Colonic mucosa (tissue), 4 donors: ENCODE measurements at places on chromosomes 6 and 20. TPM values are rescaled to one million over a fixed set of nuclear protein-coding genes. Genes with fewer than 3 reads are reported as not detected.

- no peak for DNase-seq
These were observed 1222.7 kb upstream of the CITED2 start for GRCh38 chr6:140597181-140597580.

The HEY2 gene
- 0.37 TPM for total RNA-seq

GRCh38 chr6:89022798-89023197 is 57.8 kb upstream of the PNRC1 start:
- DNase-seq = no peak

DNA sequence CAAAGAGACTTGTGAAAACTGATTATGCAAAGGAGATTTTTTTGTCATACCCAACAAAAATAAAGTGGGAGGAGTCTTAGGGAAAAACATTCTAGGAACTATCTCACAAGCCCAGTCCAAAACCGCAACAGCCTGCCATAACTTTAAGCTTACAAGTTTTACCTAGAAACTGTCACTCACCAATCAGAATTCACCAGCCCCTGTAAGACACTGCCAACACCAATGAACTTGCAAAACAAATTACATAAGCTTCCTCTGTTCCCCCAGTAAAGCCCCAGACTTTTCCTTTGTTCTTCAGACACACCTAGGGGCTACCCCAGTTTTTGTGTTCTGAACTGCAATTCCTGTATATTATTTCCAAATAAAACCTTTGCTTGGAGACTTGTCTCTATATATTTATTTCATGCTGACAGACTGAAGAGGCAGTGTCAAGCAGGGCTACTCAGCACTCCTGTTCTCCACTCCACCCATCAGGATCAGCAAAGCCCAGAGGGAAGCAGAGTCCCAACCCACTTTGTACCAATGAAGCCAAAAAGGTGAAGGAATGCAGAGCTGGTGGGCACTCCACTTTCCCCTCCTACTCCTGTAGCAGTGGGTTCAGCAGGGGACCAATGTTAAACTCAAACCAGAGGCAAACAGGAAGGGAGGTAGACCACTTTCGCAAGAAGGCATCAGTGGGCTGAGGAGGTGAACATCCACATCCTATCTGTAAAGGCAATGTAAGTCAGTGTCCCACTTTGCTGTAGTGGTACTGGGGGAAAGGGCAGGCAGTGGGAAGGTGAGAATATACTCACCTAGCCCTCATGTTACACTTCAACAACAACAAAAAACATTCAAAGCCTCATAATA is 142.5 kb upstream of the RUNX2 start:
- no peak for DNase-seq

The RCAN2 gene
- 7.0 TPM for total RNA-seq

DNA sequence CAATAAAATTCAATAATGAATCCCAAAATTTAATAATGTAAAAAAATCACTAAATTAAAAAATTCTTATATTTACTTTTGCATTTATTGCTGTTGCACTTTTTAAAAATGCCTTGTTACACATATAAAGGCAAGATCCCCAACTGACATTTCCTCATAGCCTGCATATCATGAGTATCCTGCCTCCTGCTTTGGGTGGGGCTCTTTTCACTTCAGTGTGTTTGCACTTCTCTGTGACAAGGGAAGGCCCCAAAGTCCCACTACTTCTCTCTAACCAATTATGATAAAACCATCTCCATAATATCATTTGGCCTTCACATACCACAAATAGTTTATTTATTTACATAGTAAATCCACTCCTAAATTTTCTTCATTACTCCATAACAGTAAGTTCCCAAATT is 446.1 kb upstream of the MARCKS start:
- DNase-seq = peak; percentile 56

The CDS2 gene
- total RNA-seq = 44.3 TPM

The MYB gene
- 78.0 TPM for total RNA-seq

The TASP1 gene
- 9.4 TPM for total RNA-seq

DNA sequence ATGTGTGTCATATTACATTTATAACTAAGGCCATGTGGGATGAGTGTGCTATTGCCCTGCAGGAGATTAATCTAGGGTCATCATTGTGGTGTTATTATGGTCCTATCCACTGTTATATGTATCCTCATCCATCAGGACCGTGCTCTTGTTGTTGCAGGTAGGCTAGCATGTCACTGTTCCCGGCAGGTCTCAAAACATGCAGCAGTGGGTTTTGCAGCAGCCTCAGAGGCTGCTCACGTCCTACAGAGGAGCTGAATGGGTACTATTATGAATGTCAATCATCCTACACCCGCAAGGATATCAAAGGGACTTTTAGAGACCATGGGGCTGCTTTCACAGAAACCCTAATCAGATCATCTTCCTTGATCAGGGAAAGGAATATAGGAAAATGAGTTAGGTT is 318.2 kb downstream of the SAMD5 start:
- DNase-seq = no peak

DNA sequence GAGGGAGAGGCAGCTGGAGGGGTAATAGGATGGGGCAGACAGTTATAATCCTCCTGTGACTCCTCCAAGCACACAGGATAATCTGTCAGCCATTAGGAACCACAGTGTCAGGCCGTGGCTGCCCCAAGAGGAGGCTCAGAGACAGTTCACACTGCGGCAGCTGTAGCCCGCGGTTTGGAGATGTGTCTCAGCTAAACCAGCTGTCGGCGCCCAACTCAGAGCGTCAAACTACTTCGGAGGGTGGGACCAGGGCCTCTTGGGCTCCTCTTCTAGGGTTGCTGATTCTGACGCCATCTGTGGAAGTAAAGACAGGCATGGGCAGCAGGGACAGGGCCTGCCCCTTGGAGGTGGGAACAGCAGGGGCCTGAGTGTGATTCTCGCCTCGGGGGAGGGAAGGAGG is 309.8 kb downstream of the CDC5L start:
- no peak for DNase-seq

The HTR1E gene
- not detected for total RNA-seq

- no peak for DNase-seq
These were observed 983 bp downstream of the RBBP9 start for GRCh38 chr20:18496042-18496441.

DNA sequence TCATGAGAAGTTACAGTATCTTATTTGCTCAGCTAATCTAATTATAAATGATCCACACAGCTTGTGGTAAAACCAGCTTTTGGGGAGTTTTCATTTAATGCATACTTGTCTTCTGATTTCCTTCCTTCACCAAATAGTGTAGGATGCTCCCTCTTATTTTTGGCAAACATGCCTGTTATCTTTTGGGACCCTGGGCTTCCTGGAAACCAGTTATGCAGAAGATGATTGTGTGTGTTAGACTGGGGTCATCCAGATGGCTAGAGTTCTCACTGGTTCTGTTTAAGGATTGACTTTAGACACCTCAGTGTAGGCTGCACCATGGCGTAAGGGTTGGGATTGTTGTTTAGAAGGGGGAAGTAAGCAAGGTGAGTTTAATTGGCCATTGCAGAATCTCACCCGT is 61.3 kb downstream of the PTPN1 start:
- no peak for DNase-seq

DNA sequence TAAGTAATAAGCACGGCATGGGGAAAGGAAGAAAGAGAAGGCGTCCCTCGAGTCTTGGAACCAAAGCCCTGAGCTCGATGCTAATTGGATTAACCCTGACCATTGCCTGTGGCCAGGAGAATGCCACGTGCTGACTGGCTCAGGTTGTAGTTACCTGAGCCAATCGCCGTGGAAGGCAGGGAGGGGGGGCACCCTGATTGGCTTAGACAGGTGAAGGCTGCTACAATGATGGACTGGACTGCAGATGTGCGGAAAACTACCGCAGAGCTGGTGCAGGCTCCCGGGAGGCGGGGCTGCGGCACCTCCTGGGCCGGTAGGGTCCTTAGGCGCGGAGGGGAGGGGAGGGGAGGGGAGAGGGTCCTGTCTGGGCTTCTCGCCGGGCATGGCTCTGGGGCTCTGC is 121.3 kb downstream of the TFAP2C start:
- no peak for DNase-seq

The RIPOR2 gene
- 1.8 TPM for total RNA-seq

The MRPL14 gene
- total RNA-seq = 77.7 TPM

DNA sequence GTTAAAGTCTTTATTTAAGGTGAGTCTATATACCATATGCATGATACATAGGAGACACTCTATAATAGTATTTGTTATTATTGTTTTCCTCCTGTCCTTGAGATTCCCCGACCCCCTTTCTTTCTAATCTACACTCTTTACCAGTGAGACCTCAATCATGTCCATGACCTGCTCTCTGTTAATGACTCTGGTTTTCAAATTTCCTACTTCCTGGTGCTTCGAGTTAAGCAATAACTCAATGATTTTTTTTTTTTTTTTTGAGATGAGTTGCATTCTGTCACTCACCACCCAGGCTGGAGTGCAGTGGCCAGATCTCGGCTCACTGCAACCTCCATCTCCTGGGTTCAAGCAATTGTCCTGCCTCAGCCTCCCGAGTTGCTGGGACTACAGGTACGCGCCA is 574.6 kb upstream of the SLC35B3 start:
- DNase-seq = no peak

DNA sequence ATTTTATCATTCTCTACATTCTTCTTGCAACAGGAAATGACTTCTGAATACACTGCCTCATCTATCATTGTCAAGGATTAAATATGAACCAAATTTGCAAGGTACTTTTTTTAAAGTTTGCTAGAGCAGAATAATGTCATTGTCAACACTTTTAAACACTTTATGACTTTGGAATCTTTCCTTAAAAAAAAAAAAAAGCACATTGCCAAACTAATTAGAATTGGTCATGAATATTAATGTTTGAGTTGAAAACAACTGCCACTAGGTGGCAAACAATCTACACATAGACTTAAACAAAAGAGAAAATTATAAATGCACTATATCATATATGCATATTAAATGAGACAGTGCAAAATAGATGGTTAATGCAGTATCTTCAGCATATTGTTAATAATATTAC is 32.5 kb upstream of the TMEM244 start:
- no peak for DNase-seq

DNA sequence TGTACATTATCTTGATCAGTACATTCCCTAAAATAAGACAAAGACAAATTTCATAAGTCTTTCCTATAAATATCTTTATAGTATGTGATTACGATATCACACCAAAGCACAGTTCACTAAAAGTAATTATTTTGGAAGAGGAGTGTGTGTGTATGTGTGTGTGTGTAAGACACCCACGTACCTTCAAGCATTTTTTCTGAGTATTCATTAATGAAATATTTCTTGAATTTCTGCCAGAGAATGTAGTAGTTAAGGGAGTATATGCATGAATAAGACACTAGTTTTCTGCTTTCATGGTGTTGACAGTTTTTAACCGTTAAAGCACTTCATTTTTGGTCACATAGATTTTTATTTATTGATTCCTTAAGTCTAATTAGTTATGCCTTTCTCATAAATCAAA is 36.8 kb downstream of the MANEA start:
- no peak for DNase-seq

DNA sequence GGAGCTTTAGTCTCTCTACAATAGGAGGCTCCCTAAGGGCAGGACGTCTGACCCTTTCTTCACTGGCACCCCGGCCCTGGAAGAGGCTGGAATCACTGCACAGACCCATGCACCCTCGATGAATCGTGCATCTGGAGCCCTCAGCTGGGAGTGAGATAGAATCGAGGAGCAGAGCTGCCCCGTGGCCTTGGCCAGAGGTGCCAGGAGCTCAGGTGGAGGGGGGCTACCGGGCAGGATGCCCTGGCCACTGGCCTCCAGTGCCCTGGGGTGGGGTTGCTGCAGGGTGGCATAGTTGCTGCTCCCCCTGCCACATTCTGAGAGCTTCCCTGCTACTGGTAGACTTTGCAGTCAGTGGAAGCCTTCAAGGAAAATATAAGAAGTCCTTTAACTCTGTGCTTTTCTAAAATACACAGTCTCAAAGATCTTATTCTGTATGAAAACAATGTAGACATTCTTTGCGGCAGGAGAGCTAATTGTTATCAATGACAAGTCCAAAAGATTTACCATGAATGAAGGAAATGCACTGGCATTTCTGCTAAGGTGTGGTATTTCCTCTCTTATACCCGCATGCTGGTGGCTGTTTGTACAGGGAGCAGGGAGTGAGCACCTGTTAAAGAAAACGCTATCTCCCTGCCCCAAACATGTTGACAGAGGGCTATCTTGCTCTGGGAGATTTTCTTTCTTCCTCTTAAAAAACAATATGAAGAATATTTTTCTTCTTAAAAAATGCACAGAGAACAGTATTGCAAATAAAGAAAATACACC is 122.8 kb downstream of the C6orf118 start:
- DNase-seq = no peak

DNA sequence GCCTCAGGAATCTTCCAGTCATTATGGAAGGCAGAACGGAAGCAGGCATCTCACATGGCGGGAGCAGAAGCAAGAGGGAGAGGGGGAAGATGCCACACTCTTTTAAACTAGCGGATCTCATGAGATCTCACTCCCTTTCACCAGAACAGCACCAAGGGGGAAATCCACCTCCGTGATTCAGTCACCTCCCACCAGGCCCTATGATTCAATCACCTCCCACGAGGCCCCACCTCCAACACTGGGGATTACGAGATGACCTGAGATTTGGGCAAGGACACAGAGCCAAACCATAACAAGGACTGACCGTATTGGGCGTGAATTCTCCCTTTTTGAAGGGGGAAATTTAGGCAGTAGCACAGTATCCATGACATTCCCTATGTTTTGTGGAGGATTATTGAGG is 88.8 kb downstream of the TMEM170B start:
- no peak for DNase-seq

GRCh38 chr6:156943816-156944215 is 166.6 kb downstream of the ARID1B start:
- DNase-seq = no peak

The TNNC2 gene
- total RNA-seq = 3.8 TPM

DNA sequence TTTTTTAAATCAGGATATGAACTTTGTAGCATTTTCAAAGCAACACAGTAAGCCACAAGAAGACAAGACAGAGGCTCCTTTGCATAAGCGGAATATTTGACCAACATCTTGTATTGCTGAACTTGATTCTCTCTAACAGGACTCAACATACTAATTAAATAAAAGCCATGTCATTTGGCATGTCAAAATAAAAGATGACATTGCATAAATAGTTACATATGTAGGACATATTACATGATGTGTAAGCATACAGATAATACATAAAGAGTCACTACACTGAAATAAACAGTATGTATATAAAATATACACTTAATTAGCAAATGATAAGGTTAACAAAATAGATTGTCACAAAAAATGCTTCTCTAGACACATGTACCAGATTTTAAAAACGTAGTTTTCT is 62.2 kb downstream of the REPS1 start:
- no peak for DNase-seq

- DNase-seq = no peak
These were observed 822.7 kb downstream of the GRIK2 start for GRCh38 chr6:102216232-102216631.

DNA sequence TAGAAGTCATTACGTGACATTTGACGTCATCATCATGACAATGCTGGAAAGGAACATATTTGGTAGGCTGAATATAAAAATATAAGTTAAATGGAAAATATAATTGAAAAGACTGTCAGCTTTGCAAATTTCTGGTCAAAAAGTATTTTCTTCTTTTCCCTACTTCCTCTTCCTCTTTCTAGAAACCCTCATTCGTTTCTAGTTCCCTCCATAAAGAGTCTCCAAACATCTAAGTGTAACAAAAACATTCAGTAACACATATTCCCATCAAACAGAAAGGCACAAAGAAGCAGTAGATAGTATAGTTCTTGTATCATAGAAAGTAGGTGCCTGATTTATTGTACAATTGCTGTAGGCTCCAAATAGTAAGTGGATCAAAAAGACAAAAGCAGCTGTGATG is 150.8 kb upstream of the FAM83B start:
- DNase-seq = no peak

The COL12A1 gene
- 3.6 TPM for total RNA-seq
